Mucosa of descending colon (tissue), 3 donors: ENCODE measurements at places on chromosomes 6 and 20.

GRCh38 chr6:41694815-41695526, 40.4 kb downstream of the TFEB start:
- no peak for DNase-seq

GRCh38 chr6:161631676-161632194, 357.9 kb upstream of the AGPAT4 start:
- no peak for DNase-seq

DNA sequence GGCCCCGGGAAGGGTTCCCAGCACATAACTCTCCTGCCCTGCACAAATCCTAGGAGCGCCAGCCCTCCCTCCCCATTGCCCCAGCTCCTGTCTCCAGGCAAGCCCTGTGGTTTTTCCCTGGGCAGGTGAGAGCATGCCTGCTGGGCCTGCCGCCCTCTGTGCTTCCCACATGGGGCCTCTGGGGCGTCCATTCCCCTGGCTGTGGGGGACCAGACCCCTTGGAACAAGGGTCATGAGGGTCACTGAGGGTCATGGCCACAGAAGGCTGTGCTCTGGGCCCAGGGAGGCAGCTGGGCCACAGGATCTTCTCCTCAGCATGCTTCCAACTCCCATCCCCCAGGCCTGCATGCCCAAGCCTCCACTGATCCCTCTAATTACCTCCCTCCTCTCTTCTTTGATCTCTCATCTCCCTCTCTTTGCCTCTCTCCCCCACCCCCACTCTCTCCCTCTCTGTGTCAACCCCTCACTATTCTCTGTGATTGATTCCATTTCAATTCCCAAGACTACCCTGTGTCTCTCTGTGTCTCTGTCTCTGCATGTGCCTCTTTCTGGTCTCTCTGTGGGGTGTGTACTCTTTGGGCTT, 6.1 kb downstream of the MDFI start:
- DNase-seq: no peak

DNA sequence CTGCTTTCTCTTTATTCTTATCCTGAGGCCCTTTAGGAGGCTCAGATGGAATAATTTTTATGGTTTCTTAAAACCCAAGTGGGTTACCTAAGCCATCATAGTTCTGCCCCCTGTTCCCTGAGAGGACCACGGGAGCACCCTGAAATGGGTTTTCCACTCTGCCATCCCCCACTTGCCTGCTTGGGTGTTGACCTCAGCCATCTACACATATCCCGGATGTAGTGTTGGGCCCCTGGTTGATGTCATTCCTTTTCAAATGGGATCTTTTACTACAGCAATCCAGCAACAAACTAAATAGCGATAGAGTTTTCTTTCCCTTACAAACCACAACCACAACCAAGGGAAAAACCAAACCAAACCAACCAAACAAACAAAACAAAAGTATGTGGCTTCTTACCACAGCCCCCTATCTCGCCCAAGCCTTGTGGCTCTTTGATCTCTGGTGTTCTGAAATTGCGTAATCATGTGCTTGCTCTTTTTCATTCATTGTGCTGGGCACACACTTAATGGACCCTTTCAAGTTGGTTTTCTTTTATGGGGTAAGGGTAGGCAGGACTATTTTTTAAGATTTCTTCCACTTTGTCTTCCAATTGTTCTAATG, 154.9 kb downstream of the ESR1 start:
- DNase-seq: no peak
